ENCODE measurements at places on chromosomes 7 and 10.

GRCh38 chr7:33640741-33641140 is 264.6 kb upstream of the BMPER start:
- DNase-seq, result no peak

- DNase-seq, result no peak
Measured at GRCh38 chr10:83214136-83214535, 925.2 kb upstream of the GHITM start.

GRCh38 chr7:97460433-97460832 is 271.5 kb upstream of the TAC1 start:
- DNase-seq, result no peak

DNA sequence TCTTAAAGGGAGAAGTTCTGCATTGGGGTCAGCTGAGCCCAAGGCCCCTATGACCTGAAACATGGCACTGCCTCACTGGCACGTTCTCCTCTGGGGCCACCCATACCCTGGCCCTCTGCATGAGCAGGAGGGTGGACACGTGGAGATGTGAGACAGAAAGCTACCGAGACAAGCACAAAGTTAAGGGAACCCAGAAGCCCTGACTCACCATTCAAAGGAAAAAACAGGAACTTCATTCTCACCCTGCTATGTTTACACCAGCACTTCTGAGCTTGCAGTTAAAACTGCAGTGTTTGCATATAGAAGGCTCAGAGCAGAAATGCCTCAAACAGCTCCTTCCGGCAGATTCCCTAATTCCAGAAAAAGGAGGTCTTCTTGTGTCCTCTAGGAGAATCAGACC is 41.7 kb downstream of the DENND11 start:
- DNase-seq, result no peak

DNA sequence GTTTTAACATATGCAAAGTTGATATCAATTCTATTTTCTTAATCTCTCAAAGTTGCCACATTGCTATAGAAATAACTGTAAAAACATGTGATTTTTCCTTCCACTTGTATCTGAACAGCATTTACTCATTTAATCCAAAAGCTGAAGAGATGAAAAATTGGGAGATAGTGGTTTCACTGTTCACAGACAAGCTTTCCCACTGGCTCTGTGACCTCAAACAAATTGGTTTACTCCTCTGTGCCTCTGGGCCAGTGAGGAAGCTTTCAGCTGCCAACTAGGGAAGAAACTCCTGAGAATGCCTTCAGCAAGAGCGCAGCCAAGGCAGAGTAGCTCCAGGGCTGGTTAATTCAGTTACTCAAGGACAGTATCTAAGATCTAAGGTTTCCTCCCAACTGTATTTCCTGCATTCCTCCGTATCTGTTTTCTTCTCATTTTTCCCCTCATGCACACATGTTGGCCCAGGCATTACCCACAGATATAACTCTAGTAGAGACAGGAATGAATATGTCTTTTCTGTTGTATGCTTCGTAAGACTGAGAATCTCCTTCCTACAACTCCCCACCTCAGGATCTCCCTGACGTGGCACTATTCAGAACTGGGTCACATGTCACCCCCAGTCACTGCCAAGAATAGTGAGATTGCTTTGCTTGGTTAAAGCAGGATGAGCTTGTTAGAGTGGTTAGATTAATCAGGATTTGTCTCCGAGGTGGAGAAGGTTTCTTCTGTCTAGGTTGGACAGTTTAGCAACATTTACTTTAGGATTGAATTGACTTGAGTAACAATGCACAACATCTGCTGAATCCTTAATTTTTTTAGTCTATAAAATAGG is 315.7 kb downstream of the NRG3 start:
- DNase-seq, result no peak

DNA sequence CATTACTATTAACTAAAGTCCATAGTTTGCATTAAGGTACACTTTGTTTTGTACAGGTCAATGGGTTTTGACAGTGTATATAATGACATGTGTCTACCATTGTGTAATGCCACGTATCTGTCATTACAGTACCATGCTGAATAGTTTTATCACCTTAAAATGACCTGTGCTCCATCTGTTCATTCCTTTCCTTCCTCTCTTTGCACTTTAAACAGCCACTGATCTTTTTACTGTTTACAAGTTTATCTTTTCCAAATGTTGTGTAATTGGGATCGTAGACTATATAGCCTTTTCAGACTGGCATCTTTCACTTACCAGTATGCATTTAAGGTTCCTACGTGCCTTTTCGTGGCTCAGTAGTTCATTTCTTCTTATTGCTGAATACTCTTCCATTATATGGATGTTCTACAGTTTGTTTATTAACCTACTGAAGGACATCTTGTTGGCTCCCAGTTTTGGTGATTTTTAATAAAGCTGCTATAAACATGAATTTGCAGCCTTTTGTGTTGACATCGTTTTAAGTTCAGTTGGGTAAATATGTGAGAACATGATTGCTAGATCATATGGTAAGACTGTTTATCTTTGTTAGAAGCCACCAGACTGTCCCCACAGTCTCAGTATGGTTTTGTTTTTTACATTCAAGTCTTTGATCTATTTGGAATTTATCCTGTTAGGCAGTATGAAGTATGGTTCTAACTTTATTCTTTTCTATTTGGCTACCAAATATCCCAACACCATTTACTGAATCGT is 24.7 kb downstream of the STAM start:
- DNase-seq, result no peak

DNA sequence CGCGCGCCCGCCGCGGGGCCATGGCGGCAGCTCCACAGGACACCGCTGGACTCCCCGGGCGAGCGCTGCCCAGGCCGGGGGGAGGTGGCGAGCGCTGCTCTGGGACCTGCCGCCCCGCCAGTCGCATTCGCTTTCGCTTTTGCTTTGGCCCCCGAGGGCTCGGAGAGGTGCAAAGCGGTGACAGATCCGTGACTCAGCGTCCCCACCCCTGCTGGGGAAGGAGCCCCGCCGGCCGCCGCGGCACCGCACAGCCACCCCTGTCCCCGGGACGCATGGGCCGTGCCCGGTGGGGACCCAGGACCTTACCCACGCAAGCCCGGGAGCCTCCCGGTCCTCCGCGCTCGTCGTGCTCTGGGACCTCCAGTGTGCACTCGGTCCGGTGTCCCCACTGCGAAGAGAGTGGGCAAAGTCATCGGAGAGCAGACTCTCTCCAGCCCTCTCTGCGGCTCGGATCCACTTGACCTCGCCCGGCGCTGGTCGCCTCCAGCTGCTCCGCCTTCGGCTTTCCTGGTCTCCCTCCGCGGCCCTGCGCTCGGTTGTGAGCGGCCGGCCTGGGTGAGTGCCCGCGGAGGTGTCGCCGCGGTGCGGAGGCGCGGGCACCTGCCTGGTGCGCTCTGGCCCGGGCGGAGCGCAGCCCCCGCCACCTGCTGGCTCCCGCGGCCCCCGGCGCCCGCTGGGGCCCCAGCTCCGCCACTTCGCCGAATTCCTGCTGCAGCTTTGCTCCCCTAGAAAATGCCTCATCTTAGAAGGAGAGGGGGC is at the start of gene IL15RA:
IL15RA (minus strand) TSS at position 73 of the 759 bp plus-strand sequence; CDS start at position 22, 51 bp downstream.
- DNase-seq, result no peak

DNA sequence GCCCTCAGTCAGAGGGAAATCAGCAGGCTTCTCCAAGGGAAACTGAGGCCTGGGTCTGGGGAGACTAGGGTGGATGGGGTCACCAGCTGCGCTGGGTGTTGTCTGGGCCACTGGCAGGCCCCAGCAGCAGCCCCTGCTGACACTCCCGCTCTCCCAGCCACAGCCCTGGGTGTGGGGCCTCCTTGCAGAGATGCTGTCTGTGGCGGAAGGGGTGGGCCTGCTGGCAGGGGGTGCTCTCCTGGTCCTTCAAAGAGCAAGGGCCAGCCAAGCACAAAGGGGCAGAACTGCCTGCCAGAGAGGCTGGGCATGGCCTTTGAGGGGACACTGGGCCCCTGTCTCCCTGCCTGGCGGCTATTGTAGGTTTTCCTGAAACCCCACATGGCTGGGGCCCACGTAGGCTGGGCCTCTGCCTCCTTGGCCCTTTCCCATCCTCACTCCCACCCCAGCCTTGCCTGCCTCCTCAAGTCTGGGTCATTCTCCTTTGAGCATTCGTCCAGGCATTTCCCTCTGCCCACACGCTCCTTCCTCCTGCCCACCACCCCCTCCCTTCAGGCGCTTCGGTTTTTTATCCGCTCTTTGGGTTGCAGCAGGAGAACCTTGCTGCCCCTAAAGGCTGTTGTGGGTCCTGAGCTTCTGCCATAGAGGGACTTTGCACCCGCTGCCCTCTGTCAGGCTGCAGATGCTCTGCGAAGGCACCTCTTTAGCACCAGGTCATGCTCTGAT is 9.1 kb downstream of the COL13A1 start:
- no peak for DNase-seq

DNA sequence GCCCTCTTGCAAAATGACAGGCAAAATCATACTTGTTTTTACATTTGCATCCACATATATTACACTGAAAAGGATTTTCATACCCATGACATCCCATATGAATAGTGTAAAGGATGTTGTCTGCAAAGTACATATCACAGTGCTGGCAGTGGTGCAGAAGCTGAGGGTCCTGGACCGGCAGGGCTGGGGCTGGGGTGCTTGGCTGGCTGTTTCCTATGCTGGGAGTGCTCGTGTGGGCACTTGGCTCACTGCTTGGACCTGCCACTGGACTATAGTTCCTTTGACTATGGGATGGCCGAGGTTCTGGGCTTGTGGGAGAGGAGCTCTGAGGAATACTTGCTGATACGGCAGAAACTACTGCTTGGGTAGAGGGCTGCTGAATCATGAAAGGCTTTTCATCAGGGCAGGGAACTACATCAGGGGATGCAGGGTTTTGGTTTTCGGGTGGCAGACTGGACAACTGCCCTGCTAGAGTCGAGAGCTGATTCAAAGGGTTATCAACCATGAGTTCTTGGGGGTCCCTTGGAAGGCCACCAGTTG is 13.7 kb downstream of the PSTK start:
- DNase-seq, result no peak

DNA sequence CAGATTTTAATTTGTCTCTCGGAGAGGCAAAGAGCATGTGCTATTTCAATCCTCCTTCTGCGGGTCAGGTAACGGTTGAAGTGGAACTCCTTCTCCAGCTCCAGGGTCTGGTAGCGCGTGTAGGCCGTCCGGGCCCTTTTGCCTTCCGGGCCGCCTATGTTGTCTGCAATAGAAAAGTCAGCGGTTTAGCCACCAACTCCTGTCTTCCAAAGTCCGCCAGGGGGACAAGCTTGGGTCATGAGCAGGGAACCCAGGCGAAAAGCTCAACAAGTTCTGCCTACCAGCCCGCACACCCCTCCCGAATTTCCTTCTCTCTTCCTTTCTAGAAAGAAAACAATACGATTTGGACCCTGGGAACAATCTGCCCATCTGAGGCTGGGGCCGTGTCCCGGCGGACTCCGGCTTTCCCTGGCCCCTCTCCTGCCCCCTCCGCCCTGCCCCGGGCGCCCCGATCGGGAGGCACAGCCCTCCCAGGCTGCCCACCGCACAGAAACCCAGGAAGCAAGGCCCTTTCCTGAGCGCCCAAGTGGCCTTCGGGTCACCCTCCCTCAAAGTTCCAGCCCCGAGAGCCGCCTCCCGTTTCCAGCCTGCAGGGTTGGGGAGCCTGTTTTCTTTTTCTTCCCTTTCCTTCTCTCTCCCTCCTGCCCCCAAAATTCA is 1.4 kb downstream of the HOXA5 start:
- no peak for DNase-seq

DNA sequence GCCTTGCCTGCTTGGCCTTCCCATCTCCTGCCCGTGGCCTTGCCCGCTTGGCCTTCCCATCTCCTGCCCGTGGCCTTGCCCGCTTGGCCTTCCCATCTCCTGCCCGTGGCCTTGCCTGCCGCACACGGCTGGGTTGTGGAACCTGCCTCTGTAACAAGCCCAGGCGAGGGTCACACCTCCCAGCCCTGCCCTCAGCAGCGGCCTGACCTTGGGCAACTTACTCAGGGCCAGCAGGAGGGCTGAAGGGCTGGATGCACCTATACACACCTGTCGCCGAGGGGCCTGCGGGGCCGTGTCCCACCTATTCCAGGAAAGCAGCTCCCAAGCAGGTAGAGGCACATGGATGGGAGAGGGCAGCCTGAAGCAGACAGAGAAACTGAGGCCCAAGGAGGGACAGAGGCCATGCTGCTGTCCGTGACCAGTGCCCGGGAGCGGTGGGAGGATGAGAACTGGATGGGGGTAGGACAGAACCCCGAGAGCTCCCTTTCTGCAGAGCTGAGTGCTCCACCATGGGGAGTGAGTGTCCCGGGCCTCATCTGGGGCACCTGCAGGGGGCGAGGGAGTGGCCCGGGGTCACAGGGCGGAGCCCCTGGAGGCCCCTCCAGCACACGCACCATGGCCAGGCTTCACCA is 277.6 kb downstream of the ELFN1 start:
- DNase-seq, result no peak

Data from DMS79 (cell line).